Hypothalamus (tissue), 51 donors: ENCODE measurements at places on chromosomes 4 and X.

GRCh38 chrX:115147220-115147619 lies 42.0 kb upstream of the RBMXL3 start:
- DNase-seq: no peak

DNA sequence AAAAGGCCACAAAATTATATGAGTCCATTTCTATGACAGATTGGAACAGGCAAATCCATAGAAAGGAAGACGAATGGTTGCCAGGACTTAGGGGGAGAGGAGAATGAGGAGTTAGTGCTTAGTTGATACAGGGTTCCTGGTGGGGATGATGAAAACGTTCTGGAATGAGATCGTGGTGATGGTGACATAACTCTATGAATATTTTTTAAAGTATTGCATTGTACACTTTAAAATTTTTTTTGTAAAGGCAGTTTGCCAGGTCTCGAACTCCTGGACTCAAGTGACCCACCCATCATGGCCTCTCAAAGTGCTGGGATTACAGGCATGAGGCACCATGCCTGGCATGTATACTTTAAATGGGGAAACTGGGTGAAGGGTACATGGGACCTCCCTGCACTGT lies 9.9 kb upstream of the CCNQ start:
- DNase-seq: no peak

DNA sequence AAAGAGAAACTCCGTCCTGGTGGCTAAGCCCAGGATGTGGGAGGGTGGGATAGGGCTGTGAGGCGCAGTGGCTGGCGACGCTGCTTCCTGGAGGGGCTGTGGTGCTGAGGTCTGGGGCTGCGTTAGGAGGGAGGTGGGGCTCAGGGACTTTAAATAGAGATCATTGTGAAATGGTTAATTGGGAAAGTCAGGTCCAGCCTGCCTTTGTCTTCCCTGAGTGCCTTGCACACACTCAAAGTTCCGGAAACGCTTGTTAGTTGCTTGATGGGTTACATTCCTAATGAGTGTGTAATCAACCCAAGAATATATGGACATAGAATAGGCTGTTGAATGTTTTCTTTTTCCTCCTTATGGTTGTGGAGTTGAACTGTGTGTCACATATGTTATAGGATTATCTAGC lies 55.7 kb upstream of the CLDN34 start:
- DNase-seq: no peak

GRCh38 chr4:113179996-113180395 lies 130.5 kb downstream of the ANK2 start:
- DNase-seq: no peak

GRCh38 chr4:99855678-99856077 lies 38.5 kb downstream of the LAMTOR3 start:
- DNase-seq: no peak

DNA sequence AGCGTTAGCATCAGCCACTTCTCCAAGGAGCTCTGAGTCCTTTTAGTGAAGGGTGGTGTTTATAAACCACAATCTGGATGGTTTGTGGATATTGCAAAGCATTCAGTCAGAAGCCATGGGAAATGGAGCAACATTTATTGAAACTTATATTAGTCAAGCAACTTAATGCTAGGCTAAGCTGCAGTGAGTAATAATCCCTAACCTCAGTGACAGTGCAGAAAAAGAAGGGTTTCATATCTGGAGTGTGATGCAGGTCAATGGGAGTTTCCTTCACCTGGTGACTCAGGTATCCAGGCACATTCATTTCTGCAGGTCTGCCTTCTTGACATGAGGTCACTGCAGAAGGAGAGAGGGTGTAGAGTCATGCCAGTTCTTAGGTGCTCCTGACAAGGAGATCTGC lies 10.4 kb upstream of the DRD5 start:
- DNase-seq: no peak

DNA sequence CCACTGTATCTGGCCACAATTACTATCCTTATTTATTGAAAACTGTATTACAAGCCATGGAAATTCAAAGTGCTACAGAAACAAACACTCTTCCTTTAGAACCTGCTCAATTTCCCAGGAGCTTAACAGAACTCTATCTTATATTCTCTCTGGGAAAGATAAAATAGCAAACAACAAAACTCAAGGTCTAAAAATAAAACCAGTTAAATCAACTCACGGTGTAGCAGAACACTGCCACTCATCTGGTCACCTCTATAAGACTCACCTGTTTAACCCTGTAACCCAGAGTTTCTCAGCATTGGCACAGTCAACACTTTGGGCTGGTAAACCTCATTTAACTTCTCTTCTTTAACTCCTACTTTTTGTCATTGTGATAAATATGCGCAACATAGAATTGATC lies 348.9 kb downstream of the DCHS2 start:
- DNase-seq: no peak

DNA sequence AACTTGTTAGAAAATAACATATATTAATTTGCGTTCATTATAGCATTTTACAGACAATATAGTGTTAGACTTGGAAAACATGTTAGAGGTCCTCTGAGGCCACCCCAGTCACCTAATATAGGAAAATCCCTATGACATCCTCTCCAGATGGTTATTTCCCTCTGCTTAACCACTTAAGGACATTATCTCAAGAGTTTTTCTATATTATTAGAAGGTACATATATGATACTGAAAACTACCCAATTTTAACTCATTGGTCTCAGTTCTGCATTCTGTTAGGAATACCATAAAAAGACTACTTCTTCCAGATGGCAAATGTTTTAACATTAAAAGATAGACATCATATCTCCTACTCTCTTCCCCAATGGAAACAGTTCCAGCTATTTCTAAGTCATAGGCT lies 21.4 kb downstream of the PTPN13 start:
- DNase-seq: no peak

GRCh38 chrX:17095161-17095560 lies 148.7 kb downstream of the REPS2 start:
- DNase-seq: no peak

DNA sequence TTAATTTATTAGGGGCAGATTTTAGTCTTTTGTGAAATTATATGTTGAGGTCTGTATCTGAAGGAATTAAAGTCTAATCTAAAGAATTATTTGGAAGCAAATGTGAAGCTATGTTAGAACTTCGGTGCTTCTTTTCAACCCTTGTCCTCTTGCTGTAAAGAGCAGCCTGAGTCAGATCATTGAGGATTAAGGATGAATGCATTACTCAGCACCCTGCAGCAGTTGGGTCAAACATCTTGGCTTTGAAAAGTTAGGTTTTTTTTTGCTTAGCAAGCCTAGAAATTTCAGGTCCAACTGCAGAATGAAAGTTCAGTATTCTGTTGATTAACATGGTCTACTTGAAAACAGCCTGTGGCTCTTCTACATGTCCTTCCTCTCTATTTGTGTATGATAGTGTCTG lies 57.6 kb downstream of the SLC4A4 start:
- DNase-seq: no peak

GRCh38 chr4:40718586-40718985 lies 31.2 kb upstream of the NSUN7 start:
- DNase-seq: no peak

DNA sequence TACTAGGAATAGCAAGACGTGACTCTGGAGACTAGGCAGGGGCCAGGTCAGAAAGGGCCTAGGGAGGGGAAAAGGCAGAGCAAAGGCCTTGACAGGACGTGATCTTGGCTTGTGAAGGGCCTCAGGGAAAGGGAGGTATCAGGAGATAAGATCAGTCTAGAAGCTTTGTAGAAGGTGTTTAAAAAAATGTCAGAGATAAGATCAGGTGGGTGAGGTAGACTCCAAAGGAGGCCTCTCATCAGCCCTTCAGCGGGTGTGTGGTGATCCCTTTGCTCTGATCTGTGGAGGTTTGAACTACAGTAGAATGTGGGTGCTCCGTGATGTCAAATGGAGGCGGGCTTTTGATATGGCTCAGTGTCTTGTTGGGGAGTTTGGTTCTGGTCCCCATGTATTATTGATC lies 78.8 kb upstream of the PRPS1 start:
- DNase-seq: no peak

GRCh38 chr4:665751-666435 lies 8.2 kb downstream of the ATP5ME start:
- no peak for DNase-seq

DNA sequence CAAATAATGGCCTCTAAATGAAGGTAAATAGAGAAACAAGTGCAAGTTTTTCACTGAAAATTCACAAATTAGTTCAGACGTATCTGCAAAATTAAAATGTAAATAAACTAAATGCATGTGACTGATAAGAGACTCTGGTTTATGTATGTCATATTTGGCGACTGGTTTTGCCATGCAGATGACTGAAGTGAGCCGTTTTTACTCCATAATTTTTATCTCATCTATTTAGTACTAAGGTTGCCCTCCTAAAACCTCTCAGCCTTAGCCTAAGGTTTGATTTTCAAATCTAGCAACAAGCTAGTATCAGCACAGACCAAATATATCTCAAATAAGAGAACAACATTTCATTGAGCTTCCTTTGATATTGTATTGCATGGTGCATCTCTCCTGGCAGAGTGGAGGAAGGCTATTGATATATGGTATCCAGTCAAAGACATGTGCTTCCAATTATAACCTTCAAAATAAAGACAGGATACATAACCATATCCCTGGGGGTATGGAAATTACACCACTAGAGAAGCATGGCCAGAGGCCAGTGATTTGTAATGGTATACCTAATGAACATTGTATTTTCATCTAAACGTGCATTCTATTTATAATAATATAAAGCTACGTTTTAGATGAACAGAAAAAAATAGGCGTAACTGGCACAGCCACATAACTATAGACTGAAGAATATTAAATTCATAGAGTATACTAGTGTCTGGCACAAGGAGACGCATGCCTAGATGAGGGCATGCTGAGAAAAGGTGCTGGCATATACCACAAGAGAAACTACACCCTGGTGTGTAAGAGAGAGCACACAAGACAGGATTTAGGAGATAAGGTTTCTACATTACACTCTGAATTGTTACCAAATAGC lies 392.6 kb upstream of the INTU start:
- no peak for DNase-seq

DNA sequence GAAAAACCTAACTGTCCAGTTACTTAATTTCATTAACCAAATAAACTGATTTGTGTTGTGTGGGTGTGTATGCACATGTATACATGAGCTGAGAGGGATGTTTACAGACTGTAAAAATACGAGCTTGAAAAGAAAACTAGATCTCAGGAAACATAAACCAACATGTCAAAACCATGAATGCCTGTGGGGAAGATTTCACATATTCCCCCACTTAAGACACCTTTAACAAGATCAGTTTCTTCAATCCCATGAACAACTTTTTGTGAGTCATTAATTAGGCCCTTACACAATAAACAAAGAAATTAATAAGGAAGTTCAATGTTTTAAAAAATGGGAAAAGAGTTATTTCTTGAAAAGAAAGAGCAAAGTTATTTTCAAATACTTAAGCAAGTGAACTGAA lies 170.8 kb downstream of the ZNF674 start:
- DNase-seq: no peak

GRCh38 chr4:8409264-8410065 lies 31.1 kb downstream of the ACOX3 start:
- no peak for DNase-seq

DNA sequence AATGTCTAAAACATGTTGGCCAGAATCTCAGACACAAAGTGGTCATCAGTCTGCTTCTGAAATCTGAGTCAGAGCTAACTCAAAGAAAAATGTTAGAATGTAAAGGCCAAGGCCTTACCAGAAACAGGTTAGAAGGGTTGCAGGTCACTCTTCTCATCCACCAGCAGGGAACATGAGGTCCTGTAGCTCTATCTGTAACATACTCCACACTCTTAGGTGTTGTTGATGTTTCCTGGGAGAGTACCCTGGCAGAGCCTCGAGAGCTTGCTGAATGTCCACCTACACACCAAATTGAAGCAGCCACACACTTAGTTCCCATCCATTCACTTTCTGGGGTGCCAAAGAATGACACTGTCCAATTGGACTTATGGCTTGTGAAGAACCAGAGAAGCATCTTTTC lies 76.6 kb upstream of the INPP4B start:
- DNase-seq: no peak

- no peak for DNase-seq
These were observed 5.2 kb downstream of the MFSD8 start for GRCh38 chr4:127959794-127960193.

GRCh38 chrX:68902706-68903504 lies 74.1 kb downstream of the EFNB1 start:
- no peak for DNase-seq

DNA sequence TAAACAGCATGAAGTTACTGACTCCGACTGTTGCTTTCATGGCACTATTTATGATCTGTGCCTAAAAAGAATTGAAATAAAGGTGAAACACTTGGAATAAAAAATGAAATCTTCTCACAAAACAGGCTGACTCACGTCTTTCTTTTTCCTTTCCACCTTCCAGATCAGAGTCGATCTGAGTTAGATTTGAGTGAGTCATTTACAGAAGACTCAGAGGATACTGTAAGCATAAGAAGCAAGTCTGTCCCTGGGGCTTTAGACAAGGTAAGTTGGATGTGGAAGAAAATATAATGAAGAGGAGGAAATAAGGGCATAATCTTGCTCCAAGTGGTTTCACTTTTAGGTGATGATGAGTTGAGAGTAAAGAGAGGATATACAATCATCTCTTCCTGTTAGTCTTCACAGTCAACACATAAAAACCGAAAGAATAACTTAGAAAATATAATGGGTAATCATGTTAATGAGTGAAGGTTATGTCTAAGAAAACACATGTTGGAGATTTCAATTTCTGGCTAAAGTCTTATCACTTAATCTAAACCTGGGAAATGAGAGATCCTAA lies 89.7 kb downstream of the SYTL5 start:
- DNase-seq: no peak

DNA sequence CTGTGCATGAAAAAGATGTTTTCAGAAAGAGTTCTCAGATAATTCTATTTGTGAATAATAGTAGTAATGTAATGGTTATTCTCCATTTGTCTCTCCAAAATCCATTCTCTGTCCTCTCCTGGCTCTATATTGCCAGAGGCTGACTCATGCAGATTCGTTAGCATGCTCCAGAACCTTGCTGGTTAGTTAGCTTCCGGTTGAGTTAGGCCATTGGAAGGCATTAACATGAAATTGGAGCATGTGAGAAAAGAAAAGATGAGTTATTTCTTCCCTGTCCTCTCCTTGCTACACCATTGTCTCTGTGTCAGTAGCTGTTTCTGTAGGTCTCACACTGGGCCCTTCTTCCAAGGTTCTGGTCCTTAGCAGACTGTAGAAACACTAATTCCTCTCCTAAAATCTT lies 23.5 kb upstream of the PRDM8 start:
- DNase-seq: no peak

DNA sequence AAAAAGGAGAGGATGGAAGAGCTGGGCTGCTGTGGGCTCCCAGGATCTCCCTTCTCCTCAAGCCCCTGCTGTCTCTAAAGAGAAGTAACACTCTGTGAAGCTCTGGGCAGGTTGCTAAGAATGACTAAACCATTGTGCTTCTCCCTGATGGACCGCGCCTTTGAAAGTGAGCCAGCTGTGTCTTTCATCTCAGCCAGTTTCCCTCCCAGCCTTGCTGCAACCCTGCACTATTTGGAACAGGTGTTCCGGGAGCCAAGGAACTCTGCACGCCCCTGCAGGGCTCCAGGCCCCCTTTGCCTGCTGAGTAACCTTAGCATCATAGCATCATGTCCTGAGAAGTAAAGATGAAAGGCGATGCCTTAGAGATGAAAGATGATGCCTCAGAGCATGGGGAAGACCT lies 39.7 kb downstream of the SMIM20 start:
- DNase-seq: no peak

- DNase-seq: no peak
These were observed 3.3 kb upstream of the BBS7 start for GRCh38 chr4:121873604-121874003.

- DNase-seq: no peak
These were observed 4.5 kb upstream of the ACE2 start for GRCh38 chrX:15605226-15605625.
